Small intestine (tissue), 16 donors: ENCODE measurements at places on chromosomes 2 and 18. TPM values are rescaled to one million over a fixed set of nuclear protein-coding genes. Genes with fewer than 3 reads are reported as not detected.

The ANKRD29 gene
- 1.8 TPM for polyA plus RNA-seq

- DNase-seq, result no peak
These were observed 42.4 kb downstream of the SLC14A2 start for GRCh38 chr18:45657357-45658335.

GRCh38 chr18:76452357-76452756, 42.7 kb downstream of the ZNF516 start:
- no peak for DNase-seq

The ANKRD39 gene
- polyA plus RNA-seq, result 9.3 TPM

DNA sequence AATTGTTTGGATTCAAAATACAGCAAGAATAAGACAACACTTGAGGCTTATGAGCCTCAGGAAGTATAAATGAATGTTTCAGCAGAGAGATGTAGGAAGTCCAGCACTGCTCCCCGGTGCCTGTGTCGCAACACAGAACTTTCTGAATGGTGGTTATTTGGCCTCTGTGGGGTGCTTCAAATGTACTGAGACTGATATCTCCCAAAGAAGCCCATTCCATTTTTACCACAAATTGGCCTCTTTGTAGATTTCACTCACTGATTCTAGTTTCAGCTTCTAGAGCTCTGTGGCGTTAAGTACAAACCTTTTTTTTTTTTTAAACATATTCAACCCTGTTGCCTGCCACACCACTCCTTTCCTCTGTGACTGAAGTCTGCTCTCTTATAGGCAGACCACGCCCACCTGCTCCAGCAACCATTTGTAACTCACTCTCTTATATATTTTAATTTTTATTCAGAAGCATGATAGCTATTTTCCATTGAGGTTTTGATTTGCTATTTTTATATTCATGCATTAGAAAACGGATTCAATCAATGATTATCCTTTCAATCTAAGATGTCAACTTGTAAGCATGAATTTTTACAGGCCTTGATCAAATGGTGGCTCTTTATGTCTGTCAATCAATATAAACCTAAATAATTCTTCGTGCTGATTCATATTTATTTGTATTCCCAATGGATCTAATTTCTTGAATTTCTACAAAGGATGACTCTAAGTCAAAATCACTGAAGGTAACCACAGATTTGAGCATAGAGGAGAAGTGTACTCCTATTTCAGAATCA, 277.1 kb upstream of the CCDC68 start:
- DNase-seq, result no peak

- no peak for DNase-seq
These were observed 218.1 kb downstream of the TWIST2 start for GRCh38 chr2:239065962-239066361.

DNA sequence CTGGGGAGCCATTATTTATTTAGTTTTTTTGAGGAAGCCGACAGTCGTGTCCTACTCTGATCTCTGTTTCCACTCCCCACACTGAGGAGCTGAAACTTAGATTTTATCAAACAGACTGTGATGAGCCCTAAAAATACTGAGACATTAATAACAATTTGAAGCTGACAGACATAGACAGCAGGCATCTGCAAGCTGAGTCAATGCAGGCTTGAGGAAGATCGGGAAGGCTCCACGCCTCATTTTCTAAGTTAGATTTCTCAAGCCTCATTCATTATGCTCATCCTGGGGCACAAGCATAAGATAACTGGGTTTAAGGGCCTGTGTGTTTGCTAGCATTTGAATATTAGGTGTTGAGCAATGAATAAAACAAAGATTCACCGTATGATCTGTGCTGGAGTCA, 26.3 kb downstream of the EFR3B start:
- no peak for DNase-seq

GRCh38 chr2:185227391-185227790, 511.2 kb upstream of the FSIP2 start:
- no peak for DNase-seq

DNA sequence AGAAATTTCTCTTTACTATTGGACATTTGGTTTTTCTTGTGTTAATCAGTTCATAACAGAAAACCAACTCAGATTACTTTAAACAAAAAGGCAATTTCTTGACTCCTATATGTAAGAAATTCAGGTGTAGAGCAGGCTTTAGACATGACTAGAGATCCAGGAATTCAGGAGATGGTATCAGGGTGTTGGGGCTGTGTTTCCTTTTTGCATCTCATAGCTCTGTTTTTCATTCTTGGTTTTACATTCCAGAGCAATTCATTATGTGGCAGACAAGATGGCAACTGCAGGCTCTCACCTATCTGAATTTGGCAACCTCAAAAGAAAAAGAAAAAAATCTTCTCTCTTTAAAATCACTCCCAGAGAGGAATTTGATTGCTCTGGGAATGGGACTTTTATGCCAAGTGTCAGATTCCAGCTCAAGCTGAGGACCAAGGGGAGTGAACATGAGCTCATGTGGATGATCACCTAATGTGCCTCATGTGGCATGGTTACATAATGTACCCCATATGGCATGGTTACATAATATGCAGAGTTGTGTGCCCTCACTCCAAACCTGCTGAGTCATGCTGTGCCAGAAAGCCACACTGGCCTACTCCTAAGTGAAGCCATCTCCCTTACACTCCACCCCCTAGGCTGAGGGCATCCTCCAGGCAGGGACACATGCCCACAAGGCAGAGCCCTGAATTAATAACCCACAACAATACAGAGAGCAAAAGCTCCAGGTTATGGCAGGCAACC, 282.7 kb downstream of the MBD2 start:
- no peak for DNase-seq

The DLGAP1 gene
- not detected for polyA plus RNA-seq

DNA sequence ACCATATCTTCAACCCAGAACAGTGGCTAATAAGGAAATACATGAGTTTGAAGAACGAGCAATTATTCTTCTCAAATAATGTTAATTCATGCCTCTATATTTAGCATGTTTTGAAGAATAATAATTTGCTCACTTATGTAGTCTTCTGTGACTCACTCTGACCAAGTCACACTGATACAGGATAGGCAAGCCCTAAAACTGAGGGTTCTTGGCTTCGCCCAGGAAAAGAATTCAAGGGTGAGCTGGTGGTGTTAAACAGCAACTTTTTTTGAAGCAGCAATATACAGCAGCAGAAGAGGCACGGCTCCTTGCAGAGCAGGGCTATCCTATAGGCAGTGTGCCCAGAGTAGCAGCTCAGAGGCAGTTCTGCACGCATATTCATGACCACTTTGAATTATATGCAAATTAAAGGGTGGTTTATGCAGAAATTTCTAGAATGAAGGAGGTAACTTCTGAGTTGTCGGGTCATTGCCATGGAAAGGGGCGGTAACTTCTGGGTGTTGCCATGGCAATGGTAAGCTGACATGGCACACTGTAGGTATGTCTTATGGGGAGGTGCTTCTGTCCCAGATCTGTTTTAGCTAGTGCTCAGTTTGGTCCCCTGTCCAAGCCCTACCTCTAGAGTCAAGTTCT, 200.6 kb downstream of the RND3 start:
- no peak for DNase-seq

DNA sequence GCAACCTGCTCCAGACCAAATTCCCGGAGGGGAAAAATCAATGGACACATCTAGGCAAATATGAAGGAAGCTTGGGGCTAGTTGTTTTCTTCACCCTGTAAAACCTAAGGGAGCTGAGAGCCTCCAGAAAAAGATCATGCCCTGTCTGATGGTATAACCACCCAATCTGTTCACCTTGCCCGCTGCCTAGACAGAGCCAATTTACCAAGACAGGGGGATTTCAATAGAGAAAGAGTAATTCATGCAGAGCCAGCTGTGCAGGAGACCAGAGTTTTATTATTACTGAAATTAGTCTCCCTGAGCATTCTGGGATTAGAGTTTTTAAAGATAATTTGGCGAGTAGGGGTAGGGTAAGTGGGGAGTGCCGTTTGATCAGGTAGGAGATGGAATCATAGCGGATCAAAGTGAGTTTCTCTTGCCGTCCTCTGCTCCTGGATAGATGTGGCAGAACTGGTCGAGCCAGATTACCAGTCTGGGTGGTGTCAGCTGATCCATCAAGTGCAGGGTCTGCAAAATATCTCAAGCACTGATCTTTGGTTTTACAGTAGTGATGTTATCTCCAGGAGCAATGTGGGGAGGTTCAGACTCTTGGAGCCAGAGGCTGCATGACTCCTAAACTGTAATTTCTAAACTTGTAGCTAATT, 35.1 kb upstream of the B4GALT6 start:
- DNase-seq, result no peak

GRCh38 chr2:160996584-160996983, 163.6 kb upstream of the TANK start:
- DNase-seq, result no peak
